Small intestine (tissue), 16 donors: ENCODE measurements at places on chromosomes 4 and X.

DNA sequence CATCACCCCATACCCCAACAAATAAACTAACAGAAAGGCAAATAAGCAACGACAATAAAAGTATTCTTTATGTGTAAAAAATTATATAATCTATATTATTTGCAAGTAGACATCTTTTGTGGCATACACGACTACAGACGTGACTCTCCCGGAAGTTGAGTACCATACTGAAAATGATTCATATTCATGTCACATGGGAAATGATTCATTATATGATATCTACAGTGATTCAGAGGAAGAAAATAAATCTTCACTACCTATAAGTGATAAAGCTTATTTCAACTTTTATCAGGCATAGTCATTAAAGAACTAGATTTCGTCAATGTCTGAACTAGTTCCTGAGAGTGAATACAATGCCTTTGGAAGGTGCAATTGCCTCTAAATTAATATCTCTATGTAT, 4.6 kb upstream of the ANTXR2 start:
- DNase-seq: no peak

DNA sequence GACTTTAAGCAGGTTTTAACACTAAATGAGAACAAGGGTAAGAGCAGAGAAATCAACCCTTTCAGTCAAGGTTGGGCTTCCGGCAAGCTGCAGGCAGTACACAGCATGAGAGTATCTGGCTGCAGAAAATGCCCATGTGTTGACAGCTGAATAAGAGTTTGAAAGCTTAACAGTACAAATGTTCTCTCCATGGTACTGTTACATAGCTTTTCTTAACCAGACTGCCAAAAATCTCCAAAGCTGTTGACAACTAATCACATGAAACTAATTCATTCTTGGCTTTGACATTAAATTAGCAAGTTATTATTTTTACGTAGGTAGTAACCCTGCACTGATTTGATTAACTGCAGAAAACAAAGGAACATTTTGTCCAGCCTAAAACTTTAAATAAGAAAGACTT, 153.5 kb downstream of the SLC10A7 start:
- no peak for DNase-seq

DNA sequence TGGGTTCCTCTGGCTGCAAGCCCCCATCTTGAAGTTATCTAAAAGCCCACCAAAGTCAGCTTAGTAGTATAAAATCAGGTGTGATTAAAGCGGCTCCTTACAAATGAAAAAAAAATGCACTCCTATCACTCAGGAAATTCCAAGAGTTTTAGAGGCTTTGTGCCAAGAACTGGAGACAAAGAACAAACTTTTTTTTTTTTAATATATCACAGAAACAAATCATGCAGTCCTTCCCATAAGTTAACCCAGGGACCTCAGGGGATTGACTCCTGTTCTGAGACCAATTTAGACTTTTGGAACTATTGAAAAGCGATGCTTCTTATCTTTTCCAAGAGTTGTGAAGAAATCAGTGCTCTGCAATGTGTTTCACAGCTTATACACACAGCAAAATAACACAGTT, 53.6 kb downstream of the HHIP start:
- DNase-seq: no peak

GRCh38 chrX:43971966-43972961, 926 bp downstream of the NDP start:
- no peak for DNase-seq

DNA sequence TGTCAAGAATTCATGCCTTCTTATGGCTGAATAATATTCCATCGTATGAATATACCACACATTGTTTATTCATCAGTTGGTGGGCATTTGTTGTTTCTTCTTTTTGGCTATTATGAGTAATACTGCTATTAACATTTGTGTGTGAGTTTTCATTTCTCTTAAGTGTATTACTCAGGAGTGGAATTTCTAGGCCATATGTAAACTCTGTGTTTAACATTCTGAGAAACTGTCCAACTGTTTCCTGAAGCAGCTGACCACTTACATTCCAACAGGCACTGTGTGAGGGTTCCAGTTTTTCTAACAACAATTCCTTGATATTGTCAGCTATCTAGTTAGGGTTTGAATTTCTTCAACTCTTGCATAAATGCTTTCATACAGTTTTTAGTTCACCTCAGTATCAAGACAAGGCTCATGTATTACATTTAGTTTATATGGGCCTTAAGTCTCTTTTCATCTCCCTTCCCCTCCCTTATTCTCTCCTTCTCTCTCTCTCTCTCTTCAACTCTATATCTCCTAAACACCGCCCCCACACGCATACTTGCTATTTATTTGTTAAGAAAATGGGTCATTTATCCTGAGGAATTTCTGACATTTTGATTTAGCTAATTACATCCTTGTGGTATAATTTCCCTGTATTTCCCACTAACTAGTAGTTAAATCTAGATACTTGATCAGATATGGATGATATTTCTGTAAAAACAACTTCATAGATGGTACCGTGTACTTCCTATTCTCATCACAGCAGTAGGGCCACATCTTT, 77.4 kb downstream of the WDR19 start:
- no peak for DNase-seq
